Activated CD4-positive, alpha-beta T cell treated with anti-CD3 and anti-CD28 coated beads, Interleukin-2, amount 50 U/mL, for 24 hours (primary cell): ENCODE measurements at places on chromosomes 1 and 21.

DNA sequence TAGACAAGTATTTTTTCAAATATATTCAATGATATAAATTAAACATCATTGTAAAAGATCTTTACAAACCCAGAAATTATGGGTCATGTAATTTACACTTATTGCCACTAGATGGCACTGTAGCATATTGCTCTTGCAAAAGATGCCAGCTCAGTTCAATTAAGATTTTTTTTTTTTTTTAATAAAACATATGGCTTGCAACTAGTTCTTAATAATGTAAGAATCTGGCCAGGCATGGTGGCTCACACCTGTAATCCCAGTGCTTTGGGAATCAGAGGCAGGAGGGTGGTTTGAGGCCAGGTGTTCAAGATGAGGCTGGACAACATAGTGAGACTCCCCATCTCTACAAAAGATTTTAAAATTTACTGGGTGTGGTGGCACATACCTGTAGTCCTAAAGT lies 49.4 kb upstream of the DESI2 start:
- no peak for DNase-seq

DNA sequence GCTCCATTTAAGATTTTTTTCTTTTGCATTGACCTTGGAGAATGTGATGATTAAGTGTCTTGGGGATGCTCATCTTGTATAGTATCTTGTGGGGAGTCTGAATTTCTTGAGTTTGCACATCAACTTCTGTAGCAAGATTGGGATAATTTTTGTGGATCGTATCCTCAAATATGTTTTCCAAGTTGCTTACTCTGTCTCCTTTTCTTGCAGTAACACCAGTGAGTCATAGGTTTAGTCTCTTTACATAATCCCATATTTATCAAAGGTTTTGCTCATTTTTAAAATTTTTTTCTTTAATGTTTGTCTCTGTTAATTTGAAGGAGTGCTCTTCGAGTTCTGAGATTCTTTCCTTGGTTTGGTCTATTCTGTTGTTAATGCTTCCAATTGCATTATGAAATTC lies 41.7 kb upstream of the ANGPTL1 start:
- DNase-seq, result no peak

GRCh38 chr1:201126832-201127754 lies at the start of gene ASCL5:
Gene ASCL5, minus strand, starts transcription at chr1:201127184. Its CDS starts 11,812 bp downstream, at chr1:201115372.
- DNase-seq, result no peak

GRCh38 chr1:174158767-174159251 lies 511 bp upstream of the RABGAP1L start:
- no peak for DNase-seq
